ENCODE measurements at places on chromosomes 4 and X.

- DNase-seq, result no peak
Observed at GRCh38 chr4:147777456-147778091, 45.7 kb downstream of the ARHGAP10 start.

GRCh38 chrX:7252013-7252610 lies 104.2 kb upstream of the PUDP start:
- DNase-seq, result no peak

- DNase-seq, result no peak
Observed at GRCh38 chr4:109682875-109683274, 20.4 kb downstream of the CASP6 start.

- peak; percentile 11 for DNase-seq
Observed at GRCh38 chrX:153400146-153401132, 711 bp downstream of the PNMA6E start.

DNA sequence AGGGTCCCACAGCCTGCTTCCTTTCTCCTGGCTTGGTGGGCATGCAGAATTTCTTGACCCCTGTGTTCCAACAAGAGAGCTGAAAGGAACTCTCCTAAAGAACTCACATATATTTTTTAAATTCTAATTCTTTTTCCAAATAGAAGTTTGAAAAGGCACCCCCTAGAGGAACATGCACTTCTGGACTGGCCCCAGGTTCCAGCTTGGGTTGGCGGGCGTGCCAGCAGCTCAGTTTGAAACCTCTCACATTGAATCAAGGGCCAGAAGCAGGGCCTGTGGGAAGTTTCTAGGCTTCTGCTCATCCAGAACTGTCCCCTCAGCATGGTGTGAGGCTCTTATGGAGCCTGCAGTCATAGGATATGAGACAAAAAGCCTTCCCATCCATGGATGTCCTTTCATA lies 132.6 kb downstream of the ATG4A start:
- DNase-seq, result no peak

DNA sequence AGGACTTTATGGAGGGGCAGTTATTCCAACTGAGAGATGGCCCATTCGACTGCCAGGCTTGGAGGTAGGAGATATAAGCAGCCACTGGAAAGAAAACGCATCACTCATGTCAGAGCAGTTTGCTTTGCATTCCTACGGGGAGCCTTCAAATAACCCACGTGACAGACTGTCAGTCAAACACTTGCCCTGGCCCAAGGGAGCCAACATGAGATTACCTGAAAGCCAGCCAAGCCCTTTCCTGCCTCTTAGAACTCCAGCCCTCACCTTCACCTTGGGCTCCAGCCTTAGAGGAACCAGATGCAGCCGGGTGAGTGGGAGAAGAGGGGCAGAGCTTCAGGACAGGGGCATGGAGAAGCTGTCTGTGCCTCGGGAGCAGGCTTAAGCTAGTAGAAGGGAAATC lies 95.3 kb upstream of the CXCL13 start:
- no peak for DNase-seq

- DNase-seq, result no peak
Observed at GRCh38 chrX:113400193-113400704, 559.6 kb upstream of the AMOT start.

- no peak for DNase-seq
Observed at GRCh38 chr4:1109333-1109732, 4.0 kb downstream of the RNF212 start.

GRCh38 chrX:76919761-76920160 lies 492.3 kb downstream of the MAGEE1 start:
- no peak for DNase-seq

- no peak for DNase-seq
Observed at GRCh38 chr4:53421791-53422190, 44.4 kb downstream of the FIP1L1 start.

- DNase-seq, result no peak
Observed at GRCh38 chrX:132086672-132087071, 41.1 kb downstream of the FRMD7 start.

GRCh38 chrX:65697915-65698796 lies 30.7 kb downstream of the MSN start:
- DNase-seq, result no peak

- DNase-seq, result no peak
Observed at GRCh38 chr4:2168469-2169319, 73.2 kb downstream of the HAUS3 start.

DNA sequence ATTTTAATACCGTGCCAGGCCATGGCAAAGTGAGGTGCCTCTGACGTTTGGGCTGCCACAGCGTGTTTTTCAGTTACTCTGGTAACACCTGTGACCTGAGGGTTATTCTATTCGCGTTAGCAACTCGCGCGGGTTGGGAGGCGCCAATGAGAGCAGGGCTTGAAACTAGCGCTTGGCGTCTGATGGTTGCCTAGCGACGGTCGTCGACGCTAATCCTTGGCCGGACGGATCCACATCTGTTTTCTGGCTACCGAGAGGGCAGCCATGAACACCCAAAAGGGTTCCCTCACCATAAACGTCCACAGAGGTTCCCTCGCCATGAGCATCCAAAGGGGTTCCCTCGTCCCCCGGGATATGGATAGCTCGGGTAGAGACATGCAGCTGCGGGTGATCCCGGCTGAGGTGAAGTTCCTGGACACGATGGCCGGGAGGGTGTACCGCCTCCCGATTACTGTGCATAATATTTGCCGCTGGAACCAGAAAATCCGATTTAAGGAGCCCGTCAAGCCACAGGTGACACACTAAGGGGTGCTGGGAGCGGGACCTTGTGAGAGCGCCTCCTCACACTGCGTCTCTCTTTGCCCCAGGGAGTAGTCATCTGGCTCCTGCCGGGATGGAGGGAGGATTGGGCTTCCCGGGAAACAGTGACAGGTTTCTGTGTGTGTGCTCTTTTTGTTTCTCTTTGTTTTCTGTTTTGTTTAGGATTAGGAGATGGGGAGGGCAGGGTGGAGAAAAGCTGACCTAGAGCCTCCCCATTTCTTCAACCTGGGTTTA lies at the start of gene CFAP47:
Gene CFAP47, plus strand, starts transcription at position 199 of the 774 bp plus-strand sequence. Its CDS starts 66 bp downstream, at position 265.
- DNase-seq, result no peak

DNA sequence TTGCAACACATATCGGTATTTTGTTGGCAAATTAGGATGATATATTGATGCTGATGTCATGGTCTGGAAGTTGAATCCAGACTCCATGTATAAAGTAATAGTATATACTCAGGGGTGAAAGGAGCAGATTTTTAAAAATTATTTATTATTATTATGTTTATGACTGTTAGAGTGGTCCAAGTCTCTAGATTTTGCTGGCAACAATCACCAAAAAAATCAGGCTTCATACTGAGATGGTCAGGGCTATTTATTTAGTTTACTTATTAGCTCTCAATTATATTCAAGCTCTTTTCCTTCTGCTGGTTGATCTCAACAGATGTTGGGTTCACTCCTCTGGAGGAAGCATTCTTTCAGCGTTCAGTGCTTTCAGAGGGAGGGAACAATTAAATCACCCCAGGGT lies 73.9 kb upstream of the VCX3B start:
- no peak for DNase-seq

GRCh38 chr4:74544655-74545361 lies 99.9 kb downstream of the AREG start:
- no peak for DNase-seq

- no peak for DNase-seq
Observed at GRCh38 chr4:47483745-47484144, 1.3 kb upstream of the ATP10D start.

DNA sequence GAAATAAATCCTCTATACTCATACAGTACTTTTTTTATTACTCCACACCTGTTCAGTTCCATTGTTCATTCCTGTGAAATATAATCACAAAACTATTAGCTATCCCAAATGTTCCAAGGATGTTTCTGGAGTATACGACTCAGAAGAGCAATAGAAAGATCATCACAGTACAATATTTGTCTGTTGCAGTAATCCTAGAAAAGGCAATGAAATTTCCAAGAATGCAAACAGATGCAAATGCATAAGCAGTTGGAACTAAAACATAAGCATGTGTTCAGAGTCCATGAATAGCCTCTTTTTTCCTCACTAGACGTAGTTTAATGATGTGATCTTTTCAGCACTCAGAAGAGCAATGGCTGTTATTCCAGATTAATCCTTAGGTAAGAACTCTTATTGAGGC lies 55.2 kb downstream of the RTL3 start:
- peak; percentile 88 for DNase-seq

DNA sequence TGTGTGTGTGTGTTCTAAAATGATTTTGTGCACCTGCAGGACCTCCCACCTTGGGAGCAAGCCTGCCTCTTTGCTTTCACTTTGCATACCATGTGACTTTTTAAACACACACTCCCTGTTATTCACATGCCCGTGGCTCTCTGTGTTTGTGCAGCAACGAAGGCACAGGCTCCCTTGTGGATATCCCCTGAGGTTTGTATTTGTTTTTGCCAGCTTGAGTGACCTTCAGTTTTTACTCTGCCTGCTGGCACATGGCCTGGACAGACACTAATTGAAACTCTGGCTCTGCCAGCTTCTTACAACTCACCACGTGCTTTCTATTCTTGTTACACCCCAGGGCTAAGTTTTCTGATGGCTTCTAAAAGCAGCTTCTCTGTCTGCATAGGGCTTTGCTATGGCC lies 885.8 kb downstream of the SH3BGRL start:
- DNase-seq, result no peak

- DNase-seq, result no peak
Observed at GRCh38 chr4:69642961-69643360, 3.5 kb upstream of the UGT2A2 start.

GRCh38 chrX:40098264-40099054 lies 701 bp upstream of the BCOR start:
- no peak for DNase-seq

DNA sequence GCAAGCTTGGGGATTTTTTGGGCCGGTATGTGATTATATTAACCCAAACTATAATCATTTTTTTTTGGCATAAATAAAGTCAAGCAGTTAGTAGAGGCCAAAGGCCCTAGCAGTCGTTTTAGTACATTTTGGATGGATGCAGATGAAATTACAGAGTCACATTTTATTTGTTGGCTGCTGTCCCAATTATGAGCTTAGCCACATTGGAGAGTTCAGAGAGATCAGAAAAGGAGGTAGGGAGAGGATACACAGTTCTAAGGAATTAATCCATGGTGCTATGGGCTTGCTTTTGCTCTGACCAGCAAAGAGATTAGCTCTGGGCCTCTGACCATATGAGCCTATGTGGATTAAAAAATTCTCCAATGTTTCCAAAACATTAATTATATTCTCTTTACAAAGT lies 395.1 kb downstream of the RAPGEF2 start:
- DNase-seq, result no peak

DNA sequence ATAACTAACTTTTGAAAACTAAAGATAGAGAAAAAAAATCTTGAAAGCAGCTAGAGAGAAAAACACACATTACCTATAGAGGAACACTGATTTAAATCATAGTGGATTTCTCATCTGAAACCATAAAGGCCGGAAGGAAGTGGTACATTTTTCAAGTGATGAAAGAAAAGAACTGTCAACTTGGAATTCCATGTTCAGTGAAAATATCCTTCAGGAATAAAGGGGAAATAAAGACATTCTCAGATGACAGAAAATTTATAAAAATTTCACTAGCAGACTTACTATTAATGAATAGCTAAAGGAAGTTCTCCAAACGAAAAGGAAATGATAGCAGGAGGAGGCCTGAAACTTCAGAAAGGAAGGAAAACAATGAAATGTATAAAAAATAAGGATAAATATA lies 7.6 kb upstream of the JADE3 start:
- DNase-seq, result no peak

DNA sequence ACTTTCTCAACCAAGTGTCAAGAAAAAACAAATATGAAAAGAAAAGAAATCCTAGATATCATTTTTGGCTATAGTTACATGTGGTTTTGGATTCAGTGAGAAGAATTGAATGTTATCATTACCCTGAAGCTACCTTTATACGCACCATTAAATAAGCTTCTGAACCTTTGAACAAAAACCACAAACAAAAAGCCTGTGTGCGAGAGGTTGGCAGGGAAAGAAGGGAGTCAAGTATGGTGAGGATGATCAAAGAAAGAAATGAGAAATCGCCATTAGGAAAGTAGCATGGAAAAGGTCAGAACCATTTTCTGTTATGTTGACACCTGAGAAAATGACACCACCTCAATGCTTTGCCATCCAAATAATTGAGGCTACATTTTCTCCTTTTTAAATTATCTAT lies 1.2 kb upstream of the SLC7A11 start:
- peak; percentile 41 for DNase-seq

DNA sequence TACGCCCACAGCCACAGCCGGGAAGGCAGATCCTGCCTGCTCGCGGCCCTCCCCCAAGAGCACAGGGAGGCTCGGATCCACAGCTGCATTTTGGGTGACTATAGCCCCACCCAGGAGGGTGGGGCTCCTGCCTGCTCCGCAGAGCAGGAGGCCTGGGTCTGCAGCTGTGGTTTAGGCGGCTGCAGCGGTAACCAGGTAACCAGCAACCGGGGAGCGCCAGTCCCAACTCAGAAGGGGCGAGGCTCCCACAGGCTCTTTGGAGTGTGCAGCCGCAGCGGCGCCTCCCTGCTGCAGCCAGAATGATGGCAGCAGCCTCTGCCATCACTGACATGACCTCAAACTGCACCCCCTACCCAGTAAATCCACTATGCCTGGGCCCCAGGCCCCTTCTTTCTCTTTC lies 148.0 kb upstream of the F9 start:
- DNase-seq, result no peak

- peak; percentile 8 for DNase-seq
Observed at GRCh38 chr4:155809835-155810234, 51.0 kb downstream of the GUCY1B1 start.

- no peak for DNase-seq
Observed at GRCh38 chrX:150436195-150436594, 73.1 kb downstream of the MAMLD1 start.

GRCh38 chr4:6502747-6503465 lies 30.5 kb upstream of the PPP2R2C start:
- no peak for DNase-seq

DNA sequence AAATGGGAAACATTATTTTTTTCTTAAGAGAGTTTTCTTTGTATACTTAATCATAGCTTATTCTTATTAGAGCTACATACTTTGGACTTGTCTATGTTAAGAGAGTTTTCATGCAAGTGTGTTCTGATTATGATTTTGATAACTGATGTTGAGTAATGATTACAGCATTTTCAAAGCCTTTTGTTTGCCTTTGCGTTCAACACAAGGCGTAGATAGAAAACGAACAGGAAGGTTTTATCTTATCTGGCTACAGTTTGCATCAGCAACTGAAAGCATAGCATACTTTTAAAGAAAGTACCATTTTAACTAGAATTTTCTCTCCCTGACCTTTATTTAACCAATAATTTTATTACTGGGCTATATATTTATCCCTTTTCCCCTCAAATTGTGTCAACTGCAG lies 51.6 kb upstream of the PDLIM5 start:
- DNase-seq, result no peak

DNA sequence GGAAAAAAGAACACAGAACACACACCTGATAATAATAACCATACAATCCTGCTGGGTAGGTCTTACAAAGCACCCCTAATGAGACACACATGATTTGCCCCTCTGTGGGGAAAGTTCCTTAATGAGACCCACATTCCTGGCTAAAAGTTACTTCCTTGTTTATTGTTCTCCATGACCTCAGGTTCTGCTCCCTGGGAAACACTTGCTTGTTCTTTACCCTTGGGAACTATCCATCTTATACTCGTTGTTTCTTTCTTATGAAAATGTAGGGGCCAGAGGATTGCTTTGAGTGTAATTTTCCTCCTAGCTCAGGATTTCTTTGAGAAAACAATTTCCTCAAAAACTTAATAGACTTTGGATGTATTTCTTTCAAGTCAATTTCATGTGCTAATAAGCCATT lies 52.1 kb upstream of the PCDH10 start:
- no peak for DNase-seq

GRCh38 chr4:150078579-150079080 lies 385 bp downstream of the DCLK2 start:
- peak; percentile 29 for DNase-seq

All from NCI-H526 treated with DMSO at 0.1 percent for 48 hours (cell line).